ENCODE measurements at places on chromosomes 5 and 9.

- DNase-seq: no peak
Measured at GRCh38 chr9:18666348-18666747, 192.4 kb downstream of the ADAMTSL1 start.

DNA sequence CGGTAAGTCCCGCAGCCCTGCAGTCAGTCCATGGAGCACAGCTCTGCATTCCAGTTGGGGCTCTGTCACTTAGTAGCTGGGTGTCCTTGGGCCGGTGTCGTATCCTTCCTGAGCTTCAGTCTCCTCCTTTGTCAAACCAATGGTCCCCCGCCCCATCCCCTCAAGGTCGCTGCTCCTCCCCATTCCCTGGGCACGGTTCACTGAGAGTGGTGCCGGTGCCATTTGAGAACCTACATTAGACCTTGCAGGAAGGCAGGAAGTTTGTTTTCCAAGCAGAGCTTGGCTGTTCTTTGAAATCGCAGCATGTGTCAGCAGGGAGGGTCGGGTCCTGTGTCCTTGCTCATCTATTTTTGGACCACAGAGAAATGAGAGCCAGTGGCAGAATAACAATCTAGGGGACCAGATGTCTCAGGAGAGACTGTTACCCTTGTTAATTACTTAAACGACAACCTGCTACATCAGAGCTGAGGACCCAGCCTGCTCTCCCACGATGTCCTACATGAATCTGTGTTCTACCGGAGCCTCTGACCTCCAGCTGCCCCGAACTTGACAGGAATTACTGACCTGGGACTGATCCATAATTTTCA lies 21.7 kb upstream of the BARHL1 start:
- DNase-seq: no peak

DNA sequence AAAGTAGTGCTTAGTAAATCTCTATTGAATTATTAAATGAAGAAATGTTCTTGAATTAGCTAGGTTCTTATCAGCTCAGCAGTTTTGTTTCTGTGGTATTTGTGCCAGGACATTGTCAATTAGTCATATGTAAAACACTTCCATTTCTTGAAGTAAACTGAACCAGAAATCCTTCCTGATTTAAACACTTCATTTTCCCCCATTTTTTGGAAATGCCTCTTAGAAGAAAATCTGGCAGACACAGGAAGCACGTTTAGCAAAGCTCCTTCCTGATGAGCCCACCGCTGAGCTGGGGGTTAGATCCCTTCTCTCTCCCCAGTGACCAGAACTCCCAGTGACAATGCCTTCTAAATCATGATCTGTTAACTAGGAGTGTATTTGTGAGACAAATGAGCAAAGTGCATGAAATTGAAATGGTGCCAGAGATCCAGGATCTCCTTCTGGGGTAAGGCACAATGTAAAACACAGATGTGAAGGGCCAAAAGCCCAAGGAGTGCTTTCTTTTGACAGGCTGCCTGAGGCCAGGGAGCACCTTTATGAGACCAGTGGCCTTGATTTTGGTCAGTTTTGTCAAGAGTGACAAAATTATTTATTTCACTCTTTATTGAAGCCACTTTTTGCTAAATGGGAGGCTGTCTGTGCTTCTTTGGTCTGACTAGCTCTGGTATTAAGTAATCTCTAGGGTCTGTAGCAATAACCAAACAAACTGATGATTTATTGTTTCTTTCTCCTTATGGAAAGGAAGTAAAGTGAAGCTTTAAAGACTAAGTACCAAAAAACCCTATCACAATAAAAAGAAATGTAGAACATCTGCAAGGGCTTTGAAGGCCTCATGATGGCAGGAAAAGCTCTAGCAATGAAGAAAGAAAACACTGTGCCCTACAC lies 25.5 kb upstream of the RUSC2 start:
- DNase-seq: no peak

- no peak for DNase-seq
Measured at GRCh38 chr9:108434036-108434435, 421.8 kb downstream of the ACTL7B start.

DNA sequence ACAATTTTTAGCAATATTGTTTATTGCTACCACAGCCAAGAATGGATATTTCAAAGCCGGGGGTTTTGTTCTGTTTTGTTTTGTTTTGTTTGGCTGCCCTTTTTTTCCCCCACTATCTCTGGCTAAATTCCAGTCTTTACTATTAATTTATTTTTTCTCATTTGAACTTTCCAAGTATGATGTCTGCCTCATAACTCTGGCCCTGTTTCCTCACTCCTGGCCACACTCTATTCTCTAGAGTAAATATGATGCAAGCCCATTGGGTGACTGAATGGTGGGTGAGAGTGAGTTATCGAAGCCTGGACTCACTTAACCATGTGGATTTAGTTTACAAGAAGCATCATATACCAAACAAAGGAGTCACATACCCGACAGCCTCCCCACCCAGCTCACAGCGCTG lies 41.9 kb downstream of the WDR36 start:
- no peak for DNase-seq

All from NCI-H1048 (cell line).